HCT116 (cell line): ENCODE measurements at places on chromosomes 16 and 17.

- DNase-seq = no peak
These were observed 32.4 kb downstream of the TIMM22 start for GRCh38 chr17:1029196-1029921.

- DNase-seq = no peak
These were observed 21.5 kb downstream of the COPZ2 start for GRCh38 chr17:48016112-48016511.

DNA sequence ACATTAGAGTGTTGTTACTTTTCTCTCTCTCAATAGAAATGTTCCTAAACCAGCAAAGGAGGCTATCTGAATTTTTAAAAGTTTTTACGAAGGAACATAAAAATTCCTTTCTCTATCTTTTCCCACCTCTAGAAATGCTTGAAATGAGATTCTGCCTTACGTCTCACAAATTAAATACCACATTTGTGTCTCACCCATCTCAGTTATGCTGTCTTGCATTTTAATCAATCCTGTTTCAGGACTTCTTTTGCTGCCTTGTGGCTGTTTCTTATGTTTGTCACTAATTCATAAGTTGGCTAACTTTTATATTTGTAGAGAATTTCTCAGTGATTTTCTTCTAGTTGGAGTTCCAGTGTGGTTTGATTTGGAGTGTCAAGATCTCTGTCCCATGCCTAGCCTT lies 3.5 kb downstream of the OMG start:
- no peak for DNase-seq

DNA sequence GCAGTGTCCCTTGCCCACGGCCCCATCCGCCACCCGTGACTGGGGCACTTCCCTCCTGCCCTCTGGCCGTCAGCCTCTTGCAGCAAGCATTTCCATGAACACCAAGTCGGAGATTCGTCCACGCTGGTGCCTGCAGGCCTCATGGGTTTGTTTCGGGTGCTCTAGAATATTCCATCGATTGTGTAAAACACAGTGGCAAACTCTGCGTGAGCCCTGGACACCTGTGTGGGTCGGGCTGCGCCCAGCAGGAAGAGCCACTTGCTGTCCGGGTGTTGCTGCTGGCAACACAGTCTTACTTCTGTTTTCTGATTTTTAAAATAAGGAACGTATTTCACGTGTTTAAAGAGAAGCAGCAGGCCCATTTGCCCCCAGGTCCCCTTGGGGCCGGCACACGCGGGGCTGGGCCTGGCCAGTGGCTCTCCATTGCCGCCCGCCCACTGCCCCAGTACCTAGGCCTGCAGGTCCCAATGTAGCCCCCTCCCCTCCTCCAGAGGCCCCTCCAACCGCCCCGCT lies 10.0 kb downstream of the CYBC1 start:
- no peak for DNase-seq

GRCh38 chr16:2243781-2244180 lies 7.5 kb downstream of the DNASE1L2 start:
- no peak for DNase-seq

GRCh38 chr17:63848834-63849689 lies 6.6 kb upstream of the SMARCD2 start:
- peak; percentile 99 for DNase-seq
